ENCODE measurements at places on chromosomes 11 and 22.

DNA sequence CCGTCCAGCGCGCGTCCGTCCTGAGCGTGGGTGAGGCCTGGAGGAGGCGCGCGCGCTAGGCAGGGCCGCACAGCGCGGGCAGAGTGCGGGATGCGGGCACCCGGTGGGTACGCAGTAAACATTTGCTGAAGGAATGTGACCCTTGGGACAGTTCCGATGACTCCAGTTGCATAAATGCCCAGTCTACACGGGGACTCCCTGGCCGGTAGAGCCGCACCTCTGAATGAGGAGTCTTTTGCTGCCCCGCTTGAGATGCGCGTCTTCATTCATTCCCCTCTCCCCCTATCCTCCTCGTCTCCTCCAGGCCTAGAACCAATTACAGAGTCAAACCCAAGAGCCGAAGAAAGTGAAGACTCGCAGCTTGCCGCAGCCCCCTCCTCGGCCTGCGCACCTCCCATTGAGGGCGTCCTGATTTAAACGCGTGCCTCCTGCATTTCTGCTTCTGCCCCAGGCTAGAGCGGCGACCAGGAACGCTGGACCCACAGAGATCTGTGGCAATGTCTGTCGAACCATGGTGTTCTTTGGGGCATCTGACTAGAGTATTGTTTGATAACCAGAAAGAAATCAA lies 729 bp upstream of the CHKB start:
- DNase-seq: no peak

- no peak for DNase-seq
Measured at GRCh38 chr11:2534957-2535672, 90.3 kb downstream of the KCNQ1 start.

DNA sequence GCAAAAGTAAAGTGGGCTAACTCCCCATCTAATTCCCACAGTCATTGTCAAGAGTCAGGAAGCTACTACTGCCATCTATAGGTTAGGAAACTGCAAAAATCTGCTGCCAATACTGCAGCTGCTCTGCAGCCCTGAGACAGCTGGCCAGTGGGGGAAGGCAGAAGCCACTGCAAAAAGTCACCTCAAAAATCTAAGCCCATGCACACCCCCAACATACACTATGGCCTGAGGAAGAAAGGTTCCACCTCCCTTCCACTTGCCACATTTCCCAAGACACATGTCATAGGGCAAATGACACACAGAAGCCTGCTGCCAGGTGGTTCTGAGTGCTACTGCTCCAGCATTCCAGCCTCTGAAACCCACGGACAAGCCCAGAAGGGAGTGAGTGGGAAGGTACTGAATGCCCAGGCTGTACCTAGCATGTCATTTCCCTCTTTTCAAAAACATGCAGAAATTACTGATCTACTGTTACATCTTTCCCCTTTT lies 36.9 kb downstream of the DGCR2 start:
- no peak for DNase-seq

DNA sequence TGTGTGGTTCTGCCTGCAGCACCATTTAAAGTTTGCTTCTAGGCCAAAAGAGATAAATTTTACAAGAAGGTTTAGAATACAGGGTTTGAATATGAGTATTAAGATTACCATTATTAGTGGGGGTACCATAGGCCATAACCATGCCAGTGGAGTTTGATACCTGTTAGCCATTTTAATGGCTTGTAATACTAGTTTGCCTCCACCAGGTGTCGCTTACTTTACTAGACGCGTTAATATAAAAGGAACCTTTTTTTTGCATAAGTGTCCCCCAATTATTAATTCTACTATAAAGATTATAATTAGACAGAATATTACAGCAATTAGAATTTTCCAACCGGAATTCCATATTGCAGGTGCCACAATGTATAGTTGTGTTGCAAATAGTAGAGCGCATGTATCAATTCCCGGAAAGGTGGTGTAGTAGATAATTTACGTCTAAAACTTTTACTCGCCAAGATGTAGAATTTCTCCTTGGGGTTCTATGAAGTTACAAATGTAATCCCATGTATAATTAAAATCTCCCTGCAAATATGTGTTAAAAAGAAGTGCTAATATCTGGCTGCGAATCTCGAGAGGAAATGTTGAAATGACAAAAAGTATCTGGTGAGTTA lies 16.1 kb downstream of the MS4A6E start:
- DNase-seq: no peak

GRCh38 chr22:37792494-37792893 lies 15.2 kb upstream of the GCAT start:
- DNase-seq: no peak

DNA sequence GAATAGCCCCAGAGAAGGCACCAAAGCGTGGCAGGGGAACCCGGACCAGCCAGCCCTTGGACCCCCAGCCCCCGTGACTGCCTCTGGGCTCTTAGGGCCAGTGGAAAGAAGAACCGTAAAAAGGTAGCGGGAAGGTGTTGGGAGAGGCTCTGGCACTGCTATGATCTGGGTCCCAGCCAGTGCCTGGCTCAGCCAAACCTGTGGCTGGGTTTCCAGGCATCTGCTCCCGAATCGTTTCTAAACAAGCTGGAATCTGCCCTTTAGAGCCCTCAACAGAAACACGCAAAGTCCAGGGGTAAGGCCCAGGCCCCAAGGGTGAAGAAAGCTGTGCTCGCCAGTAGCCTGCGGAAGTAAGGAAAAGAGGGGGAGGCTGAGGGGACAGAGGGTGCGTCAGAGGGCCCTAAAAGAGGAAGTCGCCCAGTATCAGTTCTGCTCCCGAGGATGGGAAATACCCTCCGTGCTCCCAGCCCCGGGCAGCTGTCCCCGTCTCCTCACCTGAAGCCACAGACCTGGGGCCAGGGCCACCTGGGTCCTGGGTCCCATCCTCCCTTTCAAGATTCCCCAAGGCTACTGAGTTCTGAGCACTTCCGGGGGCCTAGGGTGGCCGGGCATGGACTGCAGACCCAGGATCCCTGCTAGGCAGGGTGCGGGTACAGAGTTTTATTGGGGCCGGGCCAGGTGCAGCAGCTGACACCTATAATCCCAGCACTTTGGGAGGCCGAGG lies 24.7 kb downstream of the IL10RA start:
- no peak for DNase-seq

GRCh38 chr11:59272771-59273372 lies 60.1 kb upstream of the MPEG1 start:
- DNase-seq: no peak

DNA sequence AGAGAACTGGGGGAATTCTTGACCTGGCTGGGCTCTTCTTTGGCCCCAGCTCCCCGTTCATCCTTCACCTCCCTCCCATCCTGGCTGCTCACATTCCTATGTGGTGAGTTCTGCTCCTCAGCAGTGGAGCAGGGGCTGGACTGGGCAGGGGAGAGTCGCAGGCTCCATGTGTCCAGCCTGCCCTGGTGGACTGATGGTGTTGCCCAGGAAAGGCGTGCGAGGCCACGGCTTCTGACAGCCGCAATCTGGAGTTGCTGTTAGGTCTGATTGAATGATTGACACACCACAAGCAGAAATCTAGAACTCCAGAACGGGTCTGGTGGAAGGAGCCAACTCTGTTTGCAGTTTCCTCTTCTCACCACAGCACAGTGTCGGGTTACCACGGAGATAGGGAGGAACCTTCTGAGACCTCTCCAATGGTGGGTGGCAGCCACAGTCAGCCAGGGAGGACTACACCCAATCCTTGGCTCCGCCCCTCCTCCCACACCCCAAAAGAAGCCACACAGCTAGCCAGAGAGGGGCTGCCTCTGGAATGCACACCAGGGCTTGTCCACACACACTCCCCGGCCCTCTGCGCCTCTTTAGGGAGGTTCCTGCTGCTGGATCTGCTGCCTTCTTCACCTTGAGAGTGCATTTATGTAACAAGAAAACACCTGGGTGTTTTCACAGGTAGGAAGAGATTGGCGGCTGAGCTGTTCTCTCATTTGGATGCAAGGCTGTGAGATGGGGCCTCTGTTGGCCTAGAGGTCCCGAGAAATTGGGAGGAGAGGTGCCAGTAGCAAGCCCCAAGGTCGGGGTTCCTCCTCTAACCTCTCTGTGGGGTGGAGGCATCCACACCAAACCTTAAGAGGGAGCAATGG lies 56.4 kb upstream of the CD44 start:
- no peak for DNase-seq

GRCh38 chr11:2942872-2943710 lies 13.9 kb upstream of the PHLDA2 start:
- DNase-seq: no peak

DNA sequence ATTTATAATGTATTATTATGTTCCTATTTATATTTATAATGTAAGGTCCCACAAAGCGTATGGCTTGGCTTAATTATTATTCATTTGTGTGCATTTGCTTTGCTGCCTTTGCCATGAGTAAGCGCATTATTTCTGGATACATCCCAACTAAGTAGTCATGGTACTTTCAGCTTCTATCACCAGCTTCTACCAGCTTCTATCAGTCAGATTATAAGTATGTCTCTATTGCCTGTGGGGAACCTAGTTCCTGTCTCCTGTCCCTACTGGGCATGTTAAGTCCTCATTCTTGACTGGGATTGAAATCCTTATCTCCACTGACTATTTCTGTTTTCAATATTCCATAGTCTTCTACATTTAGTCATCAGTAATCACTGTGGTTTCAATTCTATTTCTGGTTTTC lies 33.5 kb upstream of the OR10W1 start:
- DNase-seq: no peak

DNA sequence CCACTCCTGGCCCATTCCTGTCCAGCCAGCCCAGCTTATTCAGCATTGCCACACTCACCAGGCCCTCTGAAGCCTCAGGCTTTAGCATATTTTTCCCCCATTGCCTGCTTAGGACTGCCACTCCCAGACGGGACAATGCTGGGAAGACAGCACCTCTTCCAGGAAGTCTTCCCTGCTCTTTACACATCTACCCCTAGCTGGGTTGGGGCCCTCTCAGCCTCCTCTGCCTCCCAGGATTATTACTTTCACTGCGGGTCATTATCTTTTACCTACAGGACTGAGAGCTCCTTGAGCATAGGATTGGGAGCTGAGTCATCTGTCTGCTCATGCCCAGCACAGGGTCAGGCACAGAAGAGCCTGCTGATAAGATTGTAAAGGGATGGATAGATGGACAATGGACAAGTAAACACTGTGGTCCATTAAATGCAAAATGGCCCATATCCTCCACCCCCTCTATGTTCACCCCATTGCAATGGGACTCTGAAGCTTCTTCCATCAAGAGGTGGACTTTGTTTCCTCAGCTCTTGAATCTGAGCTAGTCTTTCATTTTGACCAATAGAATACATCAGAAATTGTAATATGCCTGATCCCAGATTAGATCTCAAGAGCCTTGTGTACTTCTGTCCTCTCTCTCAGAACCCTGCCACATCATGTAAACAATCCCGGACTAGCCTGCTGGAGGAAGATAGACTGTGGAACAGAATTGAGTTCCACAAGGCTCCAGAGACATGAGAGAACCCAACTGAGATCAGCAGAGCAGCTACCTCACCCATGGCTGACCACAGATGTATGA lies 32.0 kb upstream of the LRRC32 start:
- DNase-seq: no peak

GRCh38 chr11:6111673-6112072 lies 4.2 kb downstream of the OR56B4 start:
- no peak for DNase-seq

- peak; percentile 37 for DNase-seq
Measured at GRCh38 chr22:49367041-49367697, 460.5 kb downstream of the BRD1 start.

GRCh38 chr11:7300281-7300680 lies 48.6 kb downstream of the SYT9 start:
- DNase-seq: no peak

- DNase-seq: no peak
Measured at GRCh38 chr22:44394246-44395117, 81.7 kb upstream of the SHISAL1 start.

DNA sequence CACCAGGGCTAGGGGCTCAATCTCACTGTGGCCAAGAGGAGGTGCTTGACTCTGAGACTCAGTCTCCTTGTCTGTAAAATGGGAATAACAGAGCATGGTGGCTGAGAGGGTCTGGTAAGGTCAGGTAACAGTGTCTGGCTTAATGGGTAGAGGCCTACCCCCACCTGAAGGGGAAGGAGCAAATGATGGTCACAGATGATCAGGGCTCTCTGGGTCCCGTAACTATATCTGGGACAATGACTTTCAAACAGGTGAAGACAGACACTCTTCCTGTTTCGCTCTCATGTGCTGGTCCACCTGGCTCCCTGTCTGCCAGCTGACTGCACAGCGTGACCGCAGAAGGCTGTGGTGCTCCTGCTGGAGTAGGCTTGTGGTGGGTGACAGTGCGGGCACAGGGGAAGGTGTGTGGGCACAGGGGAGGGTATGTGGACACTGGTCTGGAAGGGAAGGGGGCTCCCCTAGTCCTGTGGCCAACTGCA lies 4.0 kb downstream of the A4GALT start:
- DNase-seq: no peak

DNA sequence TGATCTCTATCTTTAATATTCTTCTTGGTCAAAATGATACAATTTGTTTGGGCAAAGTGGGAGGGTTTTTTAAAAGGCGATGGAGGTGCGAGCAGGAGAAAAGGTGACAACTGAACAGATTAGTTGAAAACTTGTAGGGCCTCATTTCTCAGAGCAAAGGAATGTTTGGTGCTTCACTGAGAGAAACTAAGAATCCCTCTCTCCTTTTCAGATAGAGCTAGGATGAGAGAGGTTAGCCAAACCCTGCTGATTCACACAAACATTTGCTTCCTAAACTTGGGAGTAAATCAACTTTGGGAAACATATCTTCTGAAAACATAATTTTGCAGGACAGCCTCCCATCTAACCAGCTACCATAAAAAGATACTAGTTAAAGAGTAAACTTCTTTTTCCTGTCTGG lies 57.0 kb downstream of the PHF21A start:
- DNase-seq: no peak

GRCh38 chr22:26990503-26991189 lies 333.3 kb downstream of the MIAT start:
- DNase-seq: no peak

- no peak for DNase-seq
Measured at GRCh38 chr22:30610299-30610698, 3.3 kb downstream of the TCN2 start.

GRCh38 chr11:130548491-130548833 lies 100.0 kb downstream of the ADAMTS15 start:
- DNase-seq: no peak

DNA sequence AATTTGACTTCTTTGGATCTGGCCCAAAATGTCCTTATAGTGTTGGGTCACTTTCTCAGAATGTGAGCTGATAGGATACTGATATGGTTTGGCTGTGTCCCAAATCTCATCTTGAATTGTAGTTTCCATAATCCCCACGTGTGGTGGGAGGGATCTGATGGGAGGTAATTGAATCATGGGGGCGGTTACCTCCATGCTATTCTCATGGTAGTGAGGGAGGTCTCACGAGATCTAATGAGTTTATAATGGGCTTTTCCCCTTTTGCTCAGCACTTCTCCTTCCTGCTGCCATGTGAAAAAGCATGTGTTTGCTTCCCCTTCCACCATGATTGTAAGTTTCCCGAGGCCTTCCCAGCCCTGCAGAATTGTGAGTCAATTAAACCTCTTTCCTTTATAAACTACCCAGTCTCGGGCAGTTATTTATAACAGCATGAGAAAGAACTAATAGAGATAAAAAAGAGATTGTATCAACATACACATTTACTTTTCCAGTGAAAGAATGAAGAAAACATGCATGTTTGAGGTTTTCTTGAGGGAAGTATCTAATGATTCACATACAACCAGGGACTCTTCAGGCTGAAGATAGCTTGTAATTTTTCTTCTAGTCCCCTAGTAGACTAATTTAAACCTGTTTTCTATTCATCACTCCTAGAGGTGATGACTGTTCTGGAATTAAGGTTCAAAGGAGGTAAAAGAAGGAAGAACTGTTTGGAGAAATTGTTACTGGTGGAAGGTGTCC lies 17.3 kb upstream of the CSTF3 start:
- no peak for DNase-seq

GRCh38 chr22:35539910-35540594 lies 579 bp upstream of the RASD2 start:
- DNase-seq: peak; percentile 56

GRCh38 chr11:100105255-100105981 lies 581.7 kb upstream of the ARHGAP42 start:
- no peak for DNase-seq
